ENCODE measurements at places on chromosomes 11 and 22.

GRCh38 chr22:29124777-29125442 is 52.1 kb downstream of the KREMEN1 start:
- DNase-seq: no peak

DNA sequence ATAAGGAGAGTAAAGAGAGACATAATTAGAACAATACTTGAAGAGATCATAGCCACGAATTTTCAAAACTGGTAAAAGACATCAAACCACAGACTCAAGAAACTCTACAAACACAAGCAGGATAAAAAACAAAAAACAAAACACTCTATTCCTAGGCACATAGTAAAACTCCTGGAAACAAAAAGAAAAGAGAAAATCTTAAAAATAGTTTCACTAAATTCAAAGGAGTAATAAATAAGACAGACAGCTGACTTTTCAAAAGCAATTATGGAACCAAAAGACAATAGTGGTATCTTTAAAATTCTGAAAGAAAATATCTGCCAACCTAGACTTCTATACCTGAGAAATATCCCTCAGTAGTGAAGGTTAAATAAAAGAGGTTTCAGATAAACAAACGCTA is 9.2 kb upstream of the NARS2 start:
- no peak for DNase-seq

- no peak for DNase-seq
Measured at GRCh38 chr11:76114238-76114637, 92.1 kb downstream of the WNT11 start.

DNA sequence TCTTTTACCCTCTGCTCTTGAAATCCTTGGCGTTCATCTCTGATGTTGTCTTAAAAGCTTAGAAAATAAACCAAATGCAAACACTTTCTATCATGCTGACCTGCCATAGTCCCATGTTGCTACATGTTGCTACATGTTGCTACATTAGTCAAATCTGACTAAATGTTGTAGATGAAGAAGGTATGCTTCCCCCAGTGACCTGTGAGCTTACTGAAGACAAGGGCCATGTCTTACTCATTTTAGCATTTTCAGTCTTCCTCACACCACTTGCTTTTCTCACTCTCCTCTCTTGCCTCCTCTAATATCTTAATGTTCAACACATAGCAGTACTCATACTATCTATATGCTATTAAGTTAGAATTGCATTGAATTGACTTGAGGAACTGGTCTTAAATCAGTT is 346.4 kb upstream of the MTNR1B start:
- no peak for DNase-seq

DNA sequence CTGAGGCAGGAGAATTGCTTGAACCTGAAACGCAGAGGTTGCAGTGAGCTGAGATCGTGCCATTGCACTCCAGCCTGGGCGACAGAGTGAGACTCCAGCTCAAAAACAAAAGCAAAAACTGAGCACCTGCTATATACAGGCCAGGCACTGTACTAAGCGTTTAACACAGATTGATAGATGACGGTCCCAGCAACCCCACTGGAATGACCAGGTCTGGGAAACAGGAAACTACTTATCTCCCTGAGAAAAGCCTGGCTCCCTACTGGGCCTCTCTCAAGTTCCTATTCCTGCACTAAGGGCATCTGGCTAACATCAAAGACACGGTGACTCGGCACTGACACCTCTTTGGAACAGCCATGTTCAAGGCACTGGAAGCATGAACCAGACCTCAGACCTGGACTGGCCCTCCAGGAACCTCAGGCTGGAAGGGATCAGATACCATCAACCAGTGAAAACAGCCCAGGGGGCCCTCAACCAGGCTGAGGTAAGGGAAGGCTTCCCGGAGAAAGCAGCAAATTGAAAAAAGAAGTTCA is 16.6 kb downstream of the ARAP1 start:
- DNase-seq: no peak

DNA sequence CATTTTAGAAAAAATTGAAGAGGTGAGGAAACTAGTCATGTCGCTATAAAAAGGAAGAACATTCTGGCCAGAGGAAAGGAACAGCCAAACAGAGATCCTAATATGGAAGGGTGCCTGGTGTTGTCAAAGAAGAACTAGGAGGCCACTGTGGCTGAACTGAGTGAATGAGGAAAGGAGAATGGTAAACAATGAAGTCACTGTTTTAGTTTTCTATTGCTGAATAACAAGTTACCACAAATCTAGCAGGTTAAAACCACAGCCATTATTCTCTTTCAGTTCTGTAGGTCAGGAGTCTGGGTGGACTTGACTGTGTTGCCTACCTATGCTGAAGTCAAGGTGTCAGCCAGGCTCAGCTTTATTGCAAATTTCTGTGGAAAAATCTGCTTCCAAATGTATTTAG is 549.3 kb upstream of the CCDC90B start:
- no peak for DNase-seq

- no peak for DNase-seq
Measured at GRCh38 chr22:42805998-42806830, 50.9 kb downstream of the ARFGAP3 start.

GRCh38 chr22:49373801-49374226 is 453.9 kb downstream of the BRD1 start:
- no peak for DNase-seq

- DNase-seq: no peak
Measured at GRCh38 chr11:91978747-91979146, 245.9 kb upstream of the FAT3 start.

DNA sequence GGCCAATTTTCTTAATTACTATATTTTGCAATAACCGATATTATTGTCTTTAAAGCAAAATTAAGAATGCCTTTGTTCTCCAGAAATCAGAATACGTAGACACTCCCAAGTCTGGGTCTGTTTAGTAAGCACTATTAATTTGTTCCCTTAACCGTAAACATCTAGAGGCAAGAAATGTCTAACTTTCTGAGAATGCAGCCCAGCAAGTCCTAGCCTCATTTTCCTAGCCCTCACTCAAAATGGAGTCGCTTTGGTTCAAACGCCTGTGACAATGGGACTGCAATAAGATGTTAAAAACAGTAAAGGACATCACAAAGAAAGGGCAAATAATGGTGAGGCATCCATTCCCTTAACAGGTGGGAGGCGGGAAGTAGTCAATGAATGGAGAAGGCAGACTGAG is 280.7 kb downstream of the DLG2 start:
- no peak for DNase-seq

- no peak for DNase-seq
Measured at GRCh38 chr22:31631436-31631835, 30.6 kb downstream of the PISD start.

GRCh38 chr11:36258730-36259360 is 30.4 kb downstream of the COMMD9 start:
- peak; percentile 1 for DNase-seq

DNA sequence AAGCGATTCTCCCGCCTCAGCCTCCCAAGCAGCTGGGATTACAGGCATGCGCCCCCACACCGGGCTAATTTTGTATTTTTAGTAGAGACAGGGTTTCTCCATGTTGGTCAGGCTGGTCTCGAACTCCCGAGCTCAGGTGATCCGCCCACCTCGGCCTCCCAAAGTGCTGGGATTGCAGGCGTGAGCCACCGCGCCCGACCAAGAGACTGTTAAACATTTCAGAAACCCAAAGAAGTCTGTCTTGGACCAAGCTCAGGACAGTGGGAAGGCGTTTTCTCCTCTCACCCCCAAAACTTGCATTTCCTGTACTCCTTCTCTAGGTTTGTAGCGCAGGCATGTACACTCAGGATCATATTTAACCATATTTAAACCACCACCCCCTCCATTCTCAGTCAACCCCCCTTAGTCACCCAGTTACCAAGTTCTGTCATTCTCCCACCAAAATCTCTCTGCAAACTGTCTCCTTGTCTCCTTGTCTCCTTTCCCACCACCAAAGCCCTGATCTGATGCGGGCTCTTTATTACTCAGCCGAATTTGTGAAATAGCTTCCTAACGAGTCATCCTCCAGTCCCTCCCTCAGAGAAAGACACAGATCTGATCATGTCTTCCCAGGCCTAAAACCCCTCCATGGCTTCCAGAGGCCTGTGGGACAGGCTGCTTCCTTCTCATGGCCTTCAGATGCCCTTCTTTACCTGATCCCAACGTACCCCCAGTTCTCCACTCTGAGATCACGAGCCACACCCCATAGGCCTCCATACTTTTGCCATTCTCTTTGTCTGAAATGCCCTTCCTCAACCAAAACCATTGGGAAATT is 29.0 kb upstream of the CREB3L1 start:
- no peak for DNase-seq

DNA sequence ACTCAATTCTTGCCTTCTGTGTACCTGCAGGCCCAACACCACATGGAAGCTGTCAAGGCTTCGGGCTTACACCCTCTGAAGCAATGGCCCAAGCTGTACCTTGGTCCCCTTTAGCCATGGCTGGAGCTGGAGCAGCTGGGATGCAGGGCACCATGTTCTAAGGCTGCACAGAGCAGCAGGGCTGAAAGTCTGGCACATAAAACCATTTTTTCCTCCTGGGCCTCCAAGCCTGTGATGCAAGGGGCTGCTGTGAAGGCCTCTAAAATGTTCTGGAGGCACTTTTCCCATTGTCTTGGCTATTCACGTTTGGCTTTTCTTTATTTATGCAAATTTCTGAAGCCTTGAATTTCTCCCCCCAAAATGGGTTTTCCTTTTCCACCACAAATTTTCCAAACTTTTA is 102.1 kb upstream of the SLC5A12 start:
- no peak for DNase-seq

DNA sequence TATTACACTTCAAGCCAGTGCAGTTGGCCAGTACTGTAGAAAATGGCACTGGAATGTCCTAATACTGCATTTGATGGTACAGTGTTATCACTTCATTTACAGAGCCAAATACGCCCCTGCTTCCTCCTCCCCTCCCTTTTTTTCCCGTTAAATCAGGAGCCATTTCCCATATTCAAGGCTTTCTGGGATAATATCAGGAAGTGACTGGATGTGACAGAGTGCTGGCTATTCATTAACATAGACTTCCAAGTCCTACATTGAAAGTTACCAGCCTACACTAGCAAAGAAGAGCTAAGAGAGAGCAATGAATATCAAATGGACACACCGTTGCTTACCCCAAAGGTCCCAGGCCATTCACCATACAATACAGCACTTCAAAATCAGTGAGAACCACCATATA is 32.1 kb upstream of the ABCC8 start:
- DNase-seq: no peak

DNA sequence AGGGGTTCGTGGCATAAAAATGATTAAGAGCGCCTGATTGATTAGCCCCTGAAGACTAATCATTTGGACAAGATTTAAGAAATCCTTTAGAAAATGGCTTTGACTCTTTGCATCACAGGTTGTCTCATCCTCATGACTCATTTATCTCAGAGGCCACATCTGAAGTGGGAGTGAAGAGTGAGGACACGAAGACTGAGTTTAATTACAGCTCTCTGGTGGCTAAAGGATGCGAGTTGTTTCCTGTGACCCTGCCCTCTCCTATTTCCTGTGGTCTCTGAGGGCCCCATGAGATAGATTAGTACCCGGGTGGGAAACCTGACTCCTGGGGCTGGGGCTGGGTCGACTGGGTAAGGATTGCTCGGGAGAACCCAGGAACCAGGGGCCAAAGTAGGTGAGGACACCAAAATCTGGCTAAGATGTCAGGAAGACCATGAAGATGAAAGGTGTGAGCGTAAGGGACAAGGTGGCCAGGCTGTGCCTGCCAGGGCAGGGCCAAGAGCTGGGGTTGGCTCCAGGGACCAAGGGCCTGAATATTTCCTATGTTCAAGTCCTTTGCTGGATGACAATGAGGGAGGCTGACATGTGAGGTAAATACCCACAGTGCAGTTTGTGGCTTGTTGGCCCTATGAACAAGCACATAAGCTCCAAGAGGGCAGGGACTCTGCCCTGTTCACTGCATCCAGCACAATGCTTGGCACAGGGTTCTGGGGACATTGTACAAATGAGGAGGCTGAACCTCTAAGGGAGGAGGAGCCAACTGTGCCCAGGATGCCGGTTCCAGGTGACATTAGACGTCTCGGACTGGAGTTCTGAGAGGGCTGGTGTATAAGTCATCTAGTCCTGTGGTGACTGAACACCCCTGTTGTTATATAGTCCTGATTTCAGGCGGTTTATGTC is 3.6 kb downstream of the OTOG start:
- DNase-seq: no peak

DNA sequence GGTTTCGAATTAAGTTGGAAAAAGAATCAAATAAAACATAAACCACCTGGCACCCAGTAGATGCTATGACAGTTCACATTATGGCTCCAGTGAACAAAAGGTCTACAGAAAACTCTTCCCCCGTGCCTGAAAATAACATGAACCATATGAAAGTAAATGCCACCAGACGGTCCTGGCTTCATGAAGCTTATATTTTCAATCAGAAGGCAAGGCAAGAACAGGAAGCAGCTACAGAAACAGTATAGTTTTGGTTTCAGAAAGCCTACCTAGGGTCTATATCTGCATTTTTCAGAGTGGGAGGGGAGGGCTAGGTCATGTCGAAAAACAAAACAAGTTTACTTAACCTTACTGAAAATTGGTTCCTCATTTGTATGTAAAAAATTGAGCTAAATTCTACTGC is 9.8 kb downstream of the RAB30 start:
- DNase-seq: no peak

DNA sequence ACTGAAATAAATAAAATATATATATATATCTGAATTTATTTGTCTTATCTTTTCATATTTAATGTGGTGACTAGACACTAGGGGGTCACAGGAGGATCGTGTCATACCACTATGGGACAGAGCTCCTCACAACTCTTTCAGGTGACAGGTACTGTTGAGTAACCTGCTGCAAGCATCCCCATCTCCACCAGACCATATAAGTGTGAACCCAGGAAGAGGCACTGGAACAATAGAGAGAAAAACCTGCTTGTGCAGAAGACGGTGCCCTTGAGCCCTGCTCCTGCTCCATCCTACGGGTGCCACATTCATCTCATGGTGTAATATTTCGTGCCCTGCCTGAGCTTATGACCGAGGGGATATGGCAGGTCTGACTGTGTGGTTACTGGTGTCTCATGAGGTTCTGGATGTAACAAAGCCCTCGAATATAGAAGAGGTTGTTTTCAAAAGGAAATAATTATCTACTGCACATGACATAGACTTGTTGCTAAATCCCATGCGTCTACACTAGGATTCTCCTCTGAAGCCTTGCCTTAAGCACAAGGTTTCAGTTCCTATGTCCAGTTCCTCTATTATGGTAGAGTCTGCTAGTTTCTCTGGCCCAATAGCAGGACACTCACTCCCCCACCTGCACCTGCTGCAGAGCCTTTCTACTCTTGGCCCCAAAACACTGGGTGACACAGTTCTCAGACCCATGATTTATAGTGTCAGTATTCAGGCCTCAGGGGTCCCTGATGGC is 70.4 kb downstream of the GGTLC2 start:
- DNase-seq: no peak

DNA sequence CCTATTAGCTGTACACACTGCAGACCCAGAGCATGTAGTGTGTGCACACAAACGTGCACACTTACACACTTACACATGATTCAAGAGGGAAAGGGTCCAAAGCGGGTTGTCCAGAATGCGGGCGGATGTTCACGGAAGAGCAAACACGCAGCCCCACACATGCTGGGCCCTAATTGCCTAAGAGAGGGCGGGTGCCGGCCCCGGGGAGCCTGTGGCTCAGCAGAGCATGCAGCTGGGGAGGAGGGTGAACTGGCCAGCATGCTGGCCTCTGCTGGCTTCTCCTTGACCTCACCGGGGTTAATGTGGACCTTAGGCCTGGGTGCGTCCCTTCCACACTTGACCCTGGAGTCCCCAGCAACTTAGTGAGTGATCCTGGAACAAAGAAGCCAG is 816.3 kb downstream of the BRD1 start:
- no peak for DNase-seq
